ENCODE measurements at places on chromosomes 16 and 17. TPM values are rescaled to one million over a fixed set of nuclear protein-coding genes. Genes with fewer than 3 reads are reported as not detected.

Gene DNAAF1
- total RNA-seq: 0.09 TPM

Gene IKZF3
- not detected for total RNA-seq

Gene CFAP97D1
- total RNA-seq: not detected

Gene CCL3
- not detected for total RNA-seq

Gene NOD2
- total RNA-seq: 0.56 TPM

Gene C17orf107
- 1.6 TPM for total RNA-seq

Gene SKAP1
- not detected for total RNA-seq

All from endothelial cell of coronary artery (primary cell).